RKO (cell line): ENCODE measurements at places on chromosomes 7 and 10.

GRCh38 chr7:41029072-41029499, 673.8 kb downstream of the INHBA start:
- peak; percentile 52 for DNase-seq

DNA sequence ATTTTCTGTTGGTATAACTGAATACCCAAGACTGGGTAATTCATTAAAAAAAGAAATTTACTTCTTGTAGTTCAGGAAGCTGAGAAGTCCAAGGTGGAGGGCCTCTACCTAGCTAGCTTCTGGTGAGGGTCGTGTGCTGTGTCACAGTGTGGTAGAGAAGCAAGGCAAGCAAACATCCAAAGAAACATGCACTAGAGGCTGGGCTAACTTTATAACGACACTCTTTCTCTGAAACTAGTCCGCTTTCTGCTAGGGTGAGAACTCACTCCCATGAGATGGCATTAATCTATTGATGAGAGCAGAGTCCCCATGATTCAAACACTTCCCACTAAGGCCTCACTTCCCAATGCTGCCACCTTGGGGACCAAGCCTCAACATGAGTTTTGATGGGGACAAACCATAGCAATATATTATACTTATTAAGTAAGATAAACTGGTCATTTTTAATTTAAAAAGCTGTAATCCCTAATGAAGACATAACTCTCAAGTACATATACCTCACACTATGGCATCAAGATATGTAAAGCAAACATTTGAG, 50.8 kb downstream of the PHYHIPL start:
- DNase-seq = no peak

DNA sequence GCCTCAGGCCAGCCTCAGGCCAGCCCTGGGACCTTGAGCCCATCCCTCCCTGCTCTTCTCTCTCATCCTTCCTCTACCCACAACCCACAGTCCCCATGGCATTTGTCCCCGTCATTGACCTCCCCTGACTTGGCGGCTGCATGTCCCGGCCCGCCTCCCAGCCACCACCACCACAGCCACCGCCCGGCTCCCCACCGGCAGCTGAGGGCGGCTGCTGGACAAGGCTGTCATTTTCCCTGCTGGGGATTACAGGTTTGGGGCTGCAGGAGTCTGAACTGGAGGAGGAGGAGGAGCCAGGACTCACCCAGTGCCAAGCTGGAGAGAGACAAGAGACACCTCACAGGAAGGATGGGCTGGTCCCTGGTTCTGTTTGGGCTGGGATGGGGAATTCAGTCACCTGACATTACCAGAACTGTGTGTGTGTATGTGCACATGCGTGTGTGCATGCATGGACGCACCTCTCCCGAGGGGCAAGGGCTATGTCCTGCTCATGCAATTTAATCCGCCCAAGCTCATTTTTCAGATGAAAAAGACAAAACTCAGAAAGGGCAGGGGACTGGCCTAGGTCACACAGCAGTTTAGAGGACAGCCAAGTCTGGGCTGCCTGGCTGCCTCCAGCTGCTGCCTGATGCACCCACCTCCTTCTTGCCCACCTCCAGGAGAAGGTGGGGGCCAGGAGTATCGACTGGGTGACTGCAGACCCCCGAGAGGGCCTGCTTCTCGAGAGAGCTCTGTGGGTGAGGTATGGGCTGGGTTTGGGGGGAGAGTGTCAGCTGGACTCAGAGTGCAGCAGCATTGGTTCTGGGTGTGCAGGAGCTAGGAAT, 113.1 kb downstream of the ZMIZ1 start:
- DNase-seq = no peak

GRCh38 chr7:840001-840600, 7.8 kb downstream of the SUN1 start:
- DNase-seq = no peak

GRCh38 chr7:130942211-130942964, 208.4 kb upstream of the KLF14 start:
- DNase-seq = peak; percentile 96

- DNase-seq = no peak
Observed at GRCh38 chr10:78331391-78331922, 297.8 kb downstream of the RPS24 start.

- DNase-seq = peak; percentile 59
Observed at GRCh38 chr7:128869138-128869943, 6.7 kb downstream of the ATP6V1F start.

GRCh38 chr10:33382921-33383713, 48.6 kb upstream of the NRP1 start:
- DNase-seq = no peak

- no peak for DNase-seq
Observed at GRCh38 chr7:155483245-155483644, 25.3 kb downstream of the EN2 start.

GRCh38 chr7:22725585-22725984, 1.4 kb upstream of the IL6 start:
- peak; percentile 14 for DNase-seq

- DNase-seq = no peak
Observed at GRCh38 chr7:29119538-29119937, 26.8 kb downstream of the CPVL start.

DNA sequence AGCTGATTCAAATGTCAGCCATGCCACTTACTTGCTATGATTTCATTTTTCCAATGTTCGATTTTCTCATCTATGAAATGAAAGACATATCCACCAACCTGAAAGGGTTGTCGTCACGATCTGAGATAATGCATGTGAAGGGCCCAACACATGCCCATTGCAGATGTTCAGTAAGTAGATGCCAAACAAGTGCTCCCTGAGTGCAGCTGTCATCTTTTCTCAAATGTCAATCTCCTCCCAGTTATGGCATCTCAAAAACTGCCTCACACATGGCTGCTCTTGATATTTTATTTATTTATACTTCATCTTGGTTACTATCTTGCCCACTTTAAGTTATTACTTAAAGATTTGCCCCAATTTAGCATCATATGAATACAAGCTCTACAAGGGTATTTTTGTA, 16.8 kb downstream of the CPEB3 start:
- no peak for DNase-seq

GRCh38 chr10:33434933-33435332, 100.5 kb upstream of the NRP1 start:
- no peak for DNase-seq

GRCh38 chr10:35765066-35765527, 123.0 kb upstream of the FZD8 start:
- DNase-seq = no peak

DNA sequence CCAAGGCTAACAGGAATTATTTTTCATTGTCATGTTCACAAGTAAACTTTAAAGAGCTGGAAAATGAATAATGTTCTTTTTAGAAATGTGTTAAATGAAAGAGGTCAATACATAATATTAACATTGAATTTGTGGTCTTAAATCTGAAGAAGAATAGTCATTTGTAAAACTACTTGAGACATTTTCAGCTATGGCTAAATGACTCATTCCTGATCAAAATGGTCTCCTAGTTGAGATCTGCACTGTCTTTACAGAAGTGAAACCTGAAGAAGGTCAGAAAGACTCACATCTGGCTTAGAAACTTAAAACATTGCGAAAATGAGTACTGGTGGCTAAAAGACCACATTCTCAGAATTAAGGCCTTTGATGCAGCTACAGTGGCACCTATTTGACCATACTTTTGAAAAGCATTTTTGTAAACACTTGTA, 5.9 kb downstream of the PIK3CG start:
- no peak for DNase-seq

- DNase-seq = no peak
Observed at GRCh38 chr7:41886901-41887311, 184.0 kb upstream of the INHBA start.

- DNase-seq = no peak
Observed at GRCh38 chr10:55400075-55400849, 599.2 kb upstream of the PCDH15 start.

GRCh38 chr10:125547010-125547650, 135.8 kb downstream of the TEX36 start:
- no peak for DNase-seq

GRCh38 chr7:54037873-54038272, 504.3 kb upstream of the VSTM2A start:
- no peak for DNase-seq

DNA sequence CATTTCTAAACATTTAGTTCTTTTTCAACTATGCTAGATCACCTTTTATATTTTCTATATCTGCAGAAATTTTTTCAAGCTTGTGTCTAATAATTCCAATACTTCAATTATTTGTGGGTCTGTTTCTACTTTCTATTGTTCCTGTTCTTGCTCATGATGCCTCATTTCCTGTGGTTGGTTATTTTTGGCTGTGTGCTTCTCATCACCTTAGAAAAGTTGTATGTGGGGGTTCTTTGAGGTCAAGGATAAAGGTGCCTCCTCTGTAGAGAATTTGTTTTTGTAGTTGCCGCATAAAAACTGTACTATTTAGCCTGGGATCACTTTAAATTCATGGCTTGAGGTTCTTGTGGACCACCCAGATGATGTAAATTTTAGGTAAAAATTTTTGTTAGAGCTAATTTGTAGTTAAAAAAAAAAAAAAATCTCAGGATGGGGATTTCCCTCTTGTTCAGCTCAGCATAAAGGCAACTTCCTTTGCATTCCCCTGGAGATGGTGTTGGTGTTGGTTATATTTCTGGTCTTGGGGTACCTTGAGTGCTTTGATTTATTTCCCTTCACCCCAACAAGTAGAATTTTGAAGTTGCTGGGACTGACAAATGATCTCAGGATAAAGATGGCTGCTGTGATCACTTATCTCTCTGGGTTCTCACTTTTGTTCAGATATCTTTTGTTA, 27.0 kb upstream of the JAZF1 start:
- peak; percentile 6 for DNase-seq

DNA sequence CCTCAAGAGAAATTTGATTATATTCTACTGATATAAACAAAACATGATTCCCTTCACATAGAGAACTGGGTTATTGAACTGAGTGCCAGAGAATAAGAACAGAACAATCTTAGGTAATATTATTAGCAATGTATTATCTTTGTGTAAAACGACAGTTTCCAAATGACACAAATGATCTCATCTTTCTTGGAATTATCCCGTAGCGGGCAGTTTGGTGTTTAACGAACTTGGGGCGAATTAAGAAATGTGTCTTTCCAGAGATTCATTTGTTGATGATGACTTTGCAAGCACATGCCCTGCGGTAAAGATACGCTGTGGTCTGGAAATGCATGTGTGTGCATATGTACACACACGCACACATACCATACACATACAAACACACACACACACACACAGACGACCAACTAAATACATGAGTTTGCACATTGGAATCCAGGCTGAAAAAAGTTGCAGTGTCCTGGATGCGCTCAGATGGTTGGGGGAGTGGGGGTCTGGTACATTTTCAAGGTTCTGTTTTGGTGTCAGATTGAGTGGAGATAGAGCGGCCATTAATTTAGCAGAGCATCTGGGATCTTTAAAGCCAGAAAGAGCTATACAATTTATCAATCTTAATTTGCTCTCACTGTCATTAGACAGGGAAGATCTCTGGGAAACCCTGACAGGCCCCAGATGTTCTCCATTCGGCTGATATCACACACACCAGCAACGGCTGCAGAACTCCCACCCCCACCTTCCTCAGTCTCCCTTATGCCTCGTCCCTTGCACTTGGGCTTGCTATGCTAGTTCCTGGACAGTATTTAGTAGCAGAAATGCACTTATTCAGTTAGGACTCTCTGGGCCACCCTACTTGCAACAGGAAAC, 112.4 kb upstream of the FAM171A1 start:
- no peak for DNase-seq

- no peak for DNase-seq
Observed at GRCh38 chr10:100368721-100369120, 21.7 kb downstream of the SCD start.

- DNase-seq = no peak
Observed at GRCh38 chr7:137147338-137147720, 196.2 kb downstream of the PTN start.

- DNase-seq = no peak
Observed at GRCh38 chr7:120723465-120724385, 134.2 kb downstream of the TSPAN12 start.

GRCh38 chr10:116688241-116688711, 54.1 kb downstream of the HSPA12A start:
- DNase-seq = no peak

GRCh38 chr7:22871661-22872060, 49.0 kb upstream of the TOMM7 start:
- DNase-seq = no peak

- DNase-seq = no peak
Observed at GRCh38 chr7:136312592-136312991, 335.4 kb upstream of the MTPN start.

DNA sequence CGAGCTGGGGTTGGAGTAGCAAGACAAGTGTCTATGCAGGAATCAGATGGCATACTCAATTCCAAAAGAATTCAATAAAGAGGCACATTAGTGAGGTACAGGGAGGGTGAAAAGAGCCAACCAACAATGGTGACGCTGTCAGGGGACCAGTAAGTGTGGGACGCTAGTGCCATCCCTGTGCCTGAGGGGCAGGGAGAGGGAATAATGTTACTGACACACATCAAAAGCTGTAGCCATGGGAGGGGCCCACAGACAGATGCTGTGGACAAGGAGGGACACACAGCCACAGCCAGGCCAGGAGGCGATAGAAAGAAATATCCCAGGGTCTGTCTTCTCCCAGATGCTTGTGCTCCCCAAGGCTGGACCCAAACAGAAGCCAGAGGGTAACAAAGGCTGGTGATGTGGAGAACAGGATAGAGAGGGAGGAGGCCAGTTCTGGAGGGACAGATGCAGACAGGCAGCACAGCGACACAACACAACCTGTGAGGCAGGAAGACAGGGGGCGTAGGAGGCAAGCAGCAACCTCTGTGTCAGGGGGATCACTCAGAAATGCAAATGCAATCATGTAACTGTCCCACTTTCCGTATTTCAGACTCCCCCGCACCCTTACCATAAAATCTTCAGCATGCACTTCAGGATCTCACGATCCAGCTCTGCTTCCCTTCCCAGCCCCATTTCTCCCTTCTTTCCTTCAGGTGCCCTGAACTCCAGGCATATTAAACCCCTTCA, 240.5 kb upstream of the FZD8 start:
- no peak for DNase-seq

GRCh38 chr7:137878333-137878961, 31.7 kb upstream of the DGKI start:
- no peak for DNase-seq

- DNase-seq = no peak
Observed at GRCh38 chr10:103659674-103660363, 166.3 kb downstream of the NEURL1 start.

GRCh38 chr7:31302356-31302755, 38.2 kb downstream of the NEUROD6 start:
- DNase-seq = no peak

GRCh38 chr7:23277359-23277989, 21.7 kb upstream of the MALSU1 start:
- peak; percentile 81 for DNase-seq

DNA sequence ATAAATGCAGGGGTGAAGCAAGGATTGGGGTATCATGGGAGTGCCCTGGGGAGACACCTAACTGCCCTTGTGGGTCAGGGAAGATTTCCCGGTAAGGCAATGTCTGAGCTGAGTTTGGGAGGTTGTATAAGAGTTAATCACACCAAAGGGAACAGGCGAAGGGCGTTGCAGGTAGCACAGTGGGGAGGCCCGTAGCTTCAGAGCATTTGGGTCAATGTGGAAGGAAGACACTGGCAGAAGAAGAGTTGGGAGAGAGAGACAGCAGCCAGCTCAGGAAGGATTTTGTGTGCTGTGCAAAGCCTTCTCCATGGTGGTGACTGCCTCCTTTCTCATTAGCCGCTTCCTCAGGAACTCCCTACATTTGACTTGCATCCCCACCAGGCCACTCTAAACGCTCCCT, 80.8 kb upstream of the LEP start:
- DNase-seq = no peak
